ENCODE measurements at places on chromosomes 2 and 18. TPM values are rescaled to one million over a fixed set of nuclear protein-coding genes. Genes with fewer than 3 reads are reported as not detected.

The GREB1L gene
- not detected for total RNA-seq

The INHBB gene
- total RNA-seq: not detected

The ACMSD gene
- total RNA-seq: not detected

The DSC3 gene
- 0.56 TPM for total RNA-seq

The CRYGD gene
- total RNA-seq: not detected

The RTP5 gene
- total RNA-seq: not detected

The LCT gene
- total RNA-seq: 0.34 TPM

The TMEM18 gene
- total RNA-seq: 34.5 TPM

The LRP2 gene
- total RNA-seq: 1.4 TPM

The TRIM43 gene
- not detected for total RNA-seq

The CPLX4 gene
- not detected for total RNA-seq

The MPP4 gene
- not detected for total RNA-seq
